ENCODE measurements at places on chromosomes 1 and 21.

DNA sequence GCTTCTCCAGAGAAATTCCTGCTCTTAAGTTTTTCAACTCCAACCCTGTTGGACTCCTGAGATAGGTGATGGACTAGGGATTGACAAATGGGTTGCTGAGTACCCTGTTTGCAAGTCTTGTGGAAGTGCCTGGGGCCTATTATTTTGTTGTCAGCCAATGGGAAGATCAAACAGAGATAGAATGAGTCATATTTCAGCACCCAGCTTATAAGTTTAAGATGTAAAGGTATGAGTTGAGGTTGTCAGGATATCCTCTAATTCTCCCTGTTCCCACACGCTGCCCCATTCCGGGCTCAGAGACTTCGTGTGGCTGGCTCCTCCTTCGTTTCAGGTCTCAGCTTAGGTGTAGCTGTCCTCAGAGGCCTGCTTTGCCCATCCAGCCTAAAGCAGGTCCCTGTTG is 91.8 kb downstream of the CENPF start:
- no peak for DNase-seq

- DNase-seq = peak; percentile 80
Observed at GRCh38 chr1:93180723-93181613, at the start of gene CCDC18. Gene CCDC18 (plus strand): TSS chr1:93180724. CDS start chr1:93183362, 2,638 bp downstream.

DNA sequence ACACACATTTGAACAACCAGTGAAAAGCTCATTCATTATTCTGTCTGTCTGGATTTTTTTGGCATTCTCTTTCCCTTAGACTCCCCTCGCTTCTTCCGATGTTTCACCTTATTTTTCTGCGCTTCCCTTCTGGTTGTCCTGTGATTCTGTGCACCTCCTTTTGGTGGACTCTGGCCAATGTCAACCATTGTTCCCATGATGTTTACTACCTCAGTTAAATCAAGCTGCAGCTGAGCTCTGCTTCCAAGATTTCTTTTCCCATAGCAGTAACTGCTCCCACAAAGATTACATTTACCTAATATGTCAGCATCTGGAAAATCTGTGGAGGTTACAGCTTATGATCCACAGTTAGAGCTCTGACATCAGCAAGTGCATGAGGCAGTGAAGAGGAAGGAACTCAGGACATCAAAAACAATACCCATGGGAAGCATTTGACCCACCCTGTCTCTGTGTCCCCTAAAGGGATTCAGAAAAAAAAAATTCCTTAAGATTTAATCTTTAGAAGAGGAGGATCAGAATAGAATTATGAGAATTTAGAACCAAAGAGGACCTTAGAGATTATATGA is 69.9 kb upstream of the ADAMTS5 start:
- no peak for DNase-seq

- no peak for DNase-seq
Observed at GRCh38 chr21:21057349-21058062, 59.3 kb downstream of the NCAM2 start.

GRCh38 chr1:220950576-220950975 is 71.3 kb downstream of the HLX start:
- DNase-seq = no peak

- peak; percentile 66 for DNase-seq
Observed at GRCh38 chr1:112614460-112615065, 4.4 kb downstream of the ST7L start.

DNA sequence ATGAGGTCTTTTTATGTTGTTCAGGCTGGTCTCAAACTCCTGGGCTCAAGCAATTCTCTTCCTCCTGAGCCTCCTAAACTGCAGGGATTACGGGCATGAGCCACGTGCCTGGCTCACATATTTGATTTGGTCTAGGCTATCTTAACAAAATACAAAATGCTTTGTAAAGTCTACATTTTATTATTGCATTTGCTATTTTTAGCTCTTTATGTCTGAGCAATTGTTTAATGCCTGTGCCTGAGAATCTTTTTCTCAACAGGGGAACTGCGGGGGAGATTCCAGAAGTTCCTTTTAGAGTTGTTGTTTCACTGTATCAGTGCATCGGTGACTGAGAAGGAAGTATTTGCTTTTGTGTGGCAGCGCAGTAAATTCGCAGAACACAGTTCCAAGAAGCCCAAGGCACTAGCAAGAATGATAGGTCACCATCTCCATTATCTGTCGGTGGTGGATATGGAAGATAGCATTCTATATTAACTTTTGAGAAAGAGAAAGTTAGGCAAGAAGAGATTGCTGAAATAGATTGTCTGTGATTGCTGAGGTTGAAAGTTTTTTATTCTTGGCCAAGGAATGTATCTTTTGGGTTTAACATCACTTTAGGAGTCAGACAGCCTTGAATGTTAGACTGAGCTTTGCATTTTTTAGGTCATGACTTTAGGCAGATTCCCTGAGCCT is 167.3 kb downstream of the PDE4B start:
- DNase-seq = no peak

DNA sequence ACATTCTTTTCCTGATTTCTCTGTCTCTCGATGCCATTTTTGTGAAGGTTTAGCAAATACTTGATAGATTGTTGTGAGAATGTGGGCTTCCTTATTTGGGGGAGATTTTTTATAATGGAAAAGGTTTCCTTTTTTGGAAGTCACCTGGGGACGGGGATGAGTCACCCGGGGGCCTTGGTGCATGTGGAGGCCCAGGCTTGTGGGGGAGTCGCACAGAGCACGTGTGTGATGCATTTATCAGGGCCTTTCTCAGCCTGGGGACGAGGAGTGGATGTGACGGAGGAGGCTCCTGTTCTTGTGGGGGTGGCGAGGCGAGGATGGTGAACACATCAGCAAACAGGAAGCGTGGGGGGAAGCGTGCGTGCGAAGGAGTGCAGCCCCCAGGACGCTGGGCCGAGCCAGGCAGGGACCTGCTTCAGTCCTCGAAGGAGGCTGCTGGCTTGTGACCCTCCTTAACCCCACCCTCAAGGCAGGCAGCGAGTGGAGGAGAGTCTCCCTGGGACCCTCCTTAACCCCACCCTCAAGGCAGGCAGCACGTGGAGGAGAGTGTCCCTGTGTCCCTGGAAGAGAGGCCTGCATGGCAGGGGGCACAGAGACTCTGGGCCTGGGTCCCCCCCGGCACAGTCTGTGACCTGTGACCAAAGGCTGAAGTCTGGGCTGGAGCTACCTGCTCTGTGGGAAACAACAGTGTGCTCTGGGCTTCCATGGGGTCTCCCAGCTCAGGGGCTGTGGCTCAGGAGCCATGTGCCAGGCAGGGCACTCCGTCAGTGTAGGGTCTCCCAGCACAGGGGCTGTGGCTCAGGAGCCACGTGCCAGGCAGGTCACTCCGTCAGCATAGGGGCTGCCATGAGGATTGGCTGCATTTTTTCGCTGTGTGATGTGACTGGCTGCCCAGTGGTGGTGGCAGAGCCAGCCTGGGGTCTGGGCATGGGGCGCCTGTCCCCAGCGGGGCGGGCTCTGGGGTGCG is 57.2 kb downstream of the AGPAT3 start:
- DNase-seq = peak; percentile 99

- no peak for DNase-seq
Observed at GRCh38 chr1:203360547-203361185, 9.7 kb upstream of the FMOD start.

DNA sequence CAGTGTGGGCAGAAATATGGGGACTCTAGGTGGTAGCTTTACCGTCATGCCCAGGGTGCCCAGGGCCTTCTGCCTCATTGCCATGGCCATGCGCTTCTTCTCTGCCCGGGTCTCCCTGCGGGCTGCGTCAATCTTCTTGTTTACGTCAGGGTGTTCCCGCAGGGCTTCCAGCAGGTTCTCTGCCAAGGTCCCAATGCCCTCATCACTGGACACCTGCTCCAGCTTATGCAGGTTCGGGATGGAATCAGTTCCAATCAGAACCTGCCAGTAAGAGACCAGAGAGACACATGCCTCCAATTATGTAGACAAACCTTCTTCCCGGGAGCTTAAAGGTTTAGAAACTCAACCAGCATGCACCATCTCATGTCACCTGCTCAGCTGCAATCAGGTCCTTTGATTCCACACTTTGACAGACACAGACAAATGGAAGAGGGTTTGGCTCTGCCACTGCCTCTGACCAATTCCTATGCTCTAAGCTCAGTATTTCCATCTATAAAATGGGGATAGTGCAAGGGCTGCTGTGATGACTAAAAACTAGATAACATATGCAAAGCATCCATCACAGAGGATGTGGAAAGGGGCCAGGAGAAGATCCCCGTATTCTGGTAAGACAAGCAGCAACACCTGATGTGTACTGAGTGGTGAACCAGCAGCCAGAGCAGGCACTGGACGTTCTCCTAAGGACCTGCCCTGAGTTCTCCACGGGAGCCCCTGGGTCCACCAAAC is 121.2 kb downstream of the UBR4 start:
- DNase-seq = no peak

DNA sequence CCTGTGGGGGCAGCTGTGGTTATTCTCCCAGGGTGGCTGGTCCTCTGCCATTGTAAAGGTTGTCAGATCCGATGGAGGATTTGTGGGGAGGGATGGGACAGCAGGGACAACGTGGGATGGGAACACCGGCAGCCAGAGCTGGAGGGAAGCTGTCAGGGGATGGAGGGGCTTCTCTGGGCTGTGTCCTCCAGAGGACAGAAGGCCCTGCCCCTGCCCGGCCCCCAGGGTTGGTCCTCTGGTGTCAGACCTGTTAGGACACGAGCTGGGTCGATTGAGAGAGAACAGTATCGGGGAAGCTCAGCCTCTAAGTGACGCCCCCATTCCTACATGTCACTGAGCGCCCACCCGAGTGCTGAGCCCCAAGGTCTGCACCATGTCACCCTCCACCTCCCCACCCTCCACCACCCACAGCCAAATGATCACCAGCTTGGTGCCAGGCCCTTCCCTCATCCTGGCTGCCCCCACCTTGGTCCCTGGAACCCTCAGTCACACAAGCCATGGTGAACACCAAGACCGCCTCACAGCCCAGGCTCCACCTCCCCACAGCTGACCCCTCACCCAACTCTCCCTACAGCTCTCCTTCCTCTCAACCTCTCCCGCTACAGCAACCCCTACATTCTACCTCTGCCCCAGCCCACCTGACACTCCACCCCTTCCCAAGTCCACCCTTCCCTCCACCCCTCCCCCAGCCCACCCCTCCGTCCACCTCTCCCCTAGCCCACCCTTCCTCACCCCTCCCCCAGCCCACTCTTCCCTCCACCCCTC is 244.4 kb downstream of the MATN1 start:
- no peak for DNase-seq

GRCh38 chr1:50521703-50522102 is 98.5 kb upstream of the DMRTA2 start:
- DNase-seq = no peak

DNA sequence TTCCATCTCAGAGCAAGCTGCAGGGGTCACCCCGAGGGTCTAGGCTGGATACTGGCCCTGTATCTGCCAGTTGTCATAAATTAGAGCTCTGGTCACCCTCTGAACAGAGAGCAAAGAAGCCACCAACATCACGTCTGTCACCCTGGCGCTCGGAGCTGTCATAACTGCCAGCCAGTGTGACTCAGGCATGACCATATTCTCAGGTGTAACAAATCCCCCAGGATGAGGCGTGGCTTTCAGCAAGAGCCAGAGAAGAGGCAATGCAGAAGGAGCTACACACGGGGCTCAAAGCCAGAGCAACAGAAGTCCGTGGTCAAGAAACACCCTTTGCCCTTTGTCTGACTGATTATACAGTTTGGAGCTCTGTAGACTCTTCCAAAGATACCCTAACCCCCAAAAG is 40.0 kb downstream of the PRAMEF20 start:
- no peak for DNase-seq

DNA sequence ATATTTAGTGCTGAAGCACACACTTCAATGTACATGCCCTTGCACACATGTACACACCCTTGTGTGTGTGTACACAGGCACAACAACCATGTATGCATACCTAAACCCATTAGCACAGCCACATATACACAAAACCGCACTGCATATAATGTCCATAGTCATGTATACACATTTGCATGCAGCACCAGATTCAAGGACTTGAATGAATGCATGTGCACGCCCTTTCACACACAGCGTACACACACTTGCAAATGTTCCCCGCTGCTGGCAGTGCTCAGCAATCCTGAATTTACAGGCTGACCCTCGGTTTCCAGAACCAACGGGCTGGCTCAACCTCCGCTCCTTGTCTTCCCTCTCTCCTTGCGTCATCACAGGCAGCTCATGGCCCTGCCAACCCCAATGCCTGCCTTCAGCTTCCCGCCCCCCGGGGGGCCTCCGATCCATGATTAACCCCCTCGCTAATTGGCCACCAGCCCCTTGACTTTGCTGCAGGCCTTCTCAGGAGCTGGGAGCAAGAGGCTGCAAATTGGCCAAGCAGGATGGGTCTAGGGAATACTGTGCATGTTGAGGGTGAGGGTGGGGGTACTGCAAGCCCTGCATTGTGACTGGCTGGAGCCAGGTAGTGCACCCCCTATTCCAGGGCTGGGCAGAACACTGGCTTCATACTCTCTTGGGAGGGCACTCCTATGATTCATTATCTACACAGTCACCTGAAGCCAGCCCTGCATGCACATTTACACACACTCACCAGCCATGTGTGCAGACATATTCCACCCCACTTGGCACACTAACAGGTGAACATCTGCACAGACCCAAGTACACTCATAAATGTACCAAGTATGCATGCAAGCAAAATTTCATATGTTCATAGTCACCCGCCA is 7.9 kb downstream of the GPR3 start:
- no peak for DNase-seq

DNA sequence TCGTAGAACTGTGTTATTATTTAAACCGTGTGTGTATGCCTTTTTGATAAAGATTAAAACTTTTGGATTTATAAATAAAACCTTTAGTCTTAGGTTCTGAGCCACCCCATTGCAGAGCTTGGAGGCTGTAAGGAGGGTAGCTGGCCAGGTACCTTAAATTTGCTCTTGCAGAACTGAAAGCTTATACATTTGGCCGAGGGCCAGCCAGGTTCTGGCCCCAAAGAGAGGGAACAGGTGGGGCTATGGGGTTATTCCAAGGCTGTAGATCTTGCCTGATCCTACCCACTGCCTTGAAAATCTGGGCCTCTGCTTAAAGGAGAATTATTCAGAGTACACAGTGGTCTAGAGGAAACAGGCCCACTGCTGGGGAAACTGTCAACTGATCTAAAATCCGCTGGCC is 59.6 kb downstream of the CAMK2N1 start:
- DNase-seq = no peak

- no peak for DNase-seq
Observed at GRCh38 chr1:201002510-201002909, 21.0 kb downstream of the KIF21B start.

All from NB4 (cell line).